Renal cortex interstitium (tissue), 15 donors: ENCODE measurements at places on chromosomes 5 and 9.

DNA sequence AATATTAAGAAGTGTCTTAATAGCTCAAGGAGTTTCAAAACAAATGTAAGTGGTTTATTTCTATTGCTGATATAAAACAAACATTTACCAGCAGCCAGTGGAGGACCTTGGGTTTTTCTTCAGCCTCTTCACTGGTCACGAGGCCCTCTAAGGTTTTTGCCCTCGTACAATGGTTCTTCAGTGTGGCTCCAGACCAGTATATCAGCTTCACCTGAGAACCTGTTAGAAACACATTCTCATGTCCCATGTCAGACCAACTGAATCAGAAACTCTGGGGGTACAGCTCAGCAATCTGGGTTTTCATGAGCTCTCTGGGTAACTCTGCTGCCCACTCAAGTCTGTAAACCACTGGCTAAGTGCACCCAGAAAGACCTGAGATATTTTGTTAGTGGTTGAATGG lies 12.9 kb downstream of the WWC1 start:
- no peak for DNase-seq

GRCh38 chr9:70988551-70988950 lies 132.9 kb downstream of the TRPM3 start:
- no peak for DNase-seq

GRCh38 chr5:176682016-176682531 lies 34.8 kb downstream of the TSPAN17 start:
- no peak for DNase-seq

DNA sequence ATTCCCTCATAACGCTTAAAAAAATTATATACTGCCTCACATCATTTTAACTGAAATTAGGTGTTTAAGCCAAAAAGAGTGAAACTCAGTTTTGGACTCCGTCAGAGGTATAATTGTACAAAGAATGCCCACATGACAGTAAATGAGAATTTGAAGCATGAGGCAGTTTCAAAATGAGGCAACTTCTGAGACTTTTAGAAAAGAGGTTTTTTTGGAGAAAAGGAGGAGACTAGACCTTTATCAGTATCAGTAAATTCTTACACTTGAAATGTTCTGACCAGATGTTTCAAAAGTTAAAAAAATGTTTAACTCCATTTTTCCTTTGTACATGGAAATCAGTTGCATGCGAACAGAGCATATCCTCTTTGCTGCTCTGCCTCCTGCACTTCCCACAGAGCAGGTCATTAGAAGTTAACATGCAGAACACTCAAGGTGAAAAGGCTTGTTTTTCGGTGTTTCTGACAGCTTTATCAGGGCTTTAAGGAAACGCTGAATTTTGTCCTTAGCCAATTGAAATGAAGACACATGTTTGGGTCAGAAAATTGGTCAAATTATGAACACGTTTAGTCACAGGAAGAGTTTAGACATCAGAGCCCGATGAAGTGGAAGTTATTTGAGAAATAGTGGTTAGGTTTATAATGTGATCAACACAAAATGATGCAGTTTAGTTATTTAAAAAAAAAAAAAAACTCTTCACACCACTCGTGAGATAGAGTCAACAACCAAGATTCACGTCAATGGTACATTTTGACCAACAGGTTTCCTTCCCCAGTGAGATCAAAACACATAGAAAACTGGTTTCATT lies 59.5 kb downstream of the PIK3R1 start:
- no peak for DNase-seq

- DNase-seq = no peak
Measured at GRCh38 chr9:88230612-88231011, 92.3 kb upstream of the SPATA31C2 start.

- no peak for DNase-seq
Measured at GRCh38 chr5:115666023-115666422, 40.2 kb upstream of the TMED7 start.

- no peak for DNase-seq
Measured at GRCh38 chr5:151424892-151425523, 22.4 kb upstream of the SLC36A1 start.

GRCh38 chr9:97975376-97975775 lies 7.8 kb upstream of the ANP32B start:
- no peak for DNase-seq

DNA sequence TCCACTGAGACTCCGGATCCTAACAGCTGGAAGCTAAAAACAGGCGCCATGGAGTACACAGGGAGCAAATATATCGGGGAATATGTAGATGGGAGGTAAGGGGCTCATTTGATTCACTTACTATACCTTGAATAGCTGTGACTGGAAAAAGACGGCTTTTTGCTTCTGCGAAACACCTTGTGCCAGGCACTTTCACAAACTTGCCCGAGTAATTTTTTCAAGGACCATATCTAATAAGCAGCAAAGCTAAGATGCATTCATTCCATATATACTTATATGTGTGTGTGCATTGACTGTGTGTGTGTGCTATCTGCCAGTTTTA lies 178 bp downstream of the MORN5 start:
- no peak for DNase-seq

DNA sequence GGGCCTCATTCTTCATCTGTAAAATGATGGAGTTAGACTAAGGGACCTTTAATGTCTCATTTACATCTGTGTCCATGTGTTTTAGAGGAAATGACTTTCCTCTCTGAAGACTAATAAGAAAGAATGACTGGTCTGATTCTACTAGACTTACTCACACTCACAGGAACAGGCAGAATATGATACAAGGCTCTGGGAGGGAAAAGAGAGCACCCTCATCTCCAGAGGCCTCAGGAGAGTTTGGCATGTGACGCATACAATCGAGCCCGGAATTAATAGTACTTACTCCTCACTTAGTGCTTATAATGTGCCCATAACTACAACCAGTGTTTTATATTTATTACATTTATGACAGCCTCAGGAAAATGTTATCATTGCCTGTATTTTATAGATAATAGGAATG lies 608.7 kb downstream of the KCTD16 start:
- no peak for DNase-seq

GRCh38 chr9:16794871-16795639 lies 75.4 kb downstream of the BNC2 start:
- DNase-seq = no peak

GRCh38 chr5:637581-638450 lies 25.7 kb downstream of the CEP72 start:
- DNase-seq = no peak
